ENCODE measurements at places on chromosomes 12 and 14.

- no peak for DNase-seq
Observed at GRCh38 chr12:2640281-2640680, 154.5 kb upstream of the FKBP4 start.

DNA sequence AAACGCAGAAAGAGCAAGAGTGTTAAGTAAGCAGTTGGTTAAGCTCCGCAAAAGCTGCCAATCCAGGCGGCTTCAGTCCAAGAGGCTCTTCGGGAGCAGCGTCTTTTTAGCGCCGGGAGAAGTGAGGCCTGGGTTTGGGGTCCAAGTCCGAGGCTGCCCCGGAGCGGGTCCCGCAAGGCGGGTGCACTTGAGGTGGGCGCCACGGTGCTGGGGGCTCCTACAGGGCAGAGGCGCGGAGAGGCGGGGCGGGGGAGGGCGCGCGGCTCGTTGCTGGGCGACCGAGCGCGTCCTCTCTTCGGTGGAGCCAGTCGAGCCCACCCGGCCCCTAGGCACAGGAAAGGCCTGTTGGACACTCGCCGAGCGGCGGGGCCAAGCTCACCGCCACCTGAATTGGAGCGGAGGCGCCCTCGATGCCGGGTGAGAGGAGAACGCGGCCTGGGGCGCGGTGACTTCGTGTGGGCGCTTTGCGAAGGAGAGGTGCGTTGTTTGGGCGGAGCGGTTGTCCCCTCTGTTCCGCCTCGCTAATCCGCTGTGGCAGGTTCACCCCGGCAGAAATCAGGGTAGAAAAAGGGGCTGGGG lies 15.6 kb downstream of the TTC6 start:
- DNase-seq = no peak

DNA sequence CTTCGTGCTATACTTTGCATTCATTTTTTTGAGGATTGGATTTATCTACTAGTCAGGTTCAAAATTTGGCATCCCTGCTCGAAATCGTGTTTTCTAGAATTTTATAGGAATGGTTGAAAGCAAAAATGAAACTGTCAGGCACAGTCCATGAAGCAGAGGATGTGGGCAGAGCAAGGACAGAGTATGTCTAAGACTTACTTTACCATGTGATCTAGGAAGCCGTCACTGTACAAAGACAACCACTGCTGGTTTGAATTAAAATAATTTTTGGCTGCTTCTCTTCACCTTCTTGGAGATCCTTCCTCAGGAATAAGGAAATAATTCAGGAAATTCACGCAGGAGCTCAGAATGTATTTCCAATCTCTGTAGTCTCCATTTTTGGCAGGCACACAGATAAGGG lies 31.6 kb upstream of the SGPP1 start:
- DNase-seq = no peak

- DNase-seq = no peak
Observed at GRCh38 chr12:93142881-93143280, 213.8 kb upstream of the EEA1 start.

GRCh38 chr12:39919790-39920189 lies 186.1 kb downstream of the SLC2A13 start:
- DNase-seq = no peak

GRCh38 chr14:104268725-104269436 lies 130.5 kb downstream of the KIF26A start:
- DNase-seq = no peak
